Putamen (tissue), 1 donor: ENCODE measurements at places on chromosomes 16 and 17.

DNA sequence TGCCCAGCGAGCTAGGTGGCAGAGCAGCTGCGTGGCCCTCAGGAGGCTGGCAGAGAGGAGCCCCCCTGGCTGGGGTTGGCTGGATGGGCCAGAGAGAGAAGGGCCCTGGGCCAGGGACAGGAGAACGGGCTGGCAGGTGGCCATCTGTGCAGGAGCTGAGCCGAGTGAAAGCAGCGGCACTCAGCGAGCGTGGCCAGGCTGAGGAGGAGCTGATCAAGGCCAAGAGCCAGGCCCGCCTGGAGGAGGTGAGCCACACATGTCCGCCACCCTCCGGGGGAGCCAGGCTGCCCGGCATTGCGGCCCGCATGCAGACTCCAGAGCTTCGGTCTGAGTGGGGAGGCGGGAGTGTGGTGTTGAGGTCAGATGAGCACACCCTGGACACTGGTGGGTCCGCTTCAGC, 2.1 kb upstream of the RAC3 start:
- DNase-seq = no peak

- no peak for DNase-seq
Observed at GRCh38 chr16:2719328-2720063, 528 bp downstream of the PRSS27 start.

GRCh38 chr17:8141045-8141444, 11.2 kb downstream of the PER1 start:
- DNase-seq = no peak

- no peak for DNase-seq
Observed at GRCh38 chr16:54679531-54679930, 251.1 kb upstream of the IRX5 start.

- no peak for DNase-seq
Observed at GRCh38 chr17:59839651-59840328, 53.0 kb downstream of the TUBD1 start.

- no peak for DNase-seq
Observed at GRCh38 chr17:9229826-9230201, 208.5 kb downstream of the NTN1 start.

GRCh38 chr16:74709441-74709877, 8.8 kb upstream of the MLKL start:
- DNase-seq = peak; percentile 92

- no peak for DNase-seq
Observed at GRCh38 chr16:28603381-28604185, 6.3 kb downstream of the SULT1A1 start.

GRCh38 chr16:79597277-79598062, 3.1 kb downstream of the MAF start:
- DNase-seq = no peak

DNA sequence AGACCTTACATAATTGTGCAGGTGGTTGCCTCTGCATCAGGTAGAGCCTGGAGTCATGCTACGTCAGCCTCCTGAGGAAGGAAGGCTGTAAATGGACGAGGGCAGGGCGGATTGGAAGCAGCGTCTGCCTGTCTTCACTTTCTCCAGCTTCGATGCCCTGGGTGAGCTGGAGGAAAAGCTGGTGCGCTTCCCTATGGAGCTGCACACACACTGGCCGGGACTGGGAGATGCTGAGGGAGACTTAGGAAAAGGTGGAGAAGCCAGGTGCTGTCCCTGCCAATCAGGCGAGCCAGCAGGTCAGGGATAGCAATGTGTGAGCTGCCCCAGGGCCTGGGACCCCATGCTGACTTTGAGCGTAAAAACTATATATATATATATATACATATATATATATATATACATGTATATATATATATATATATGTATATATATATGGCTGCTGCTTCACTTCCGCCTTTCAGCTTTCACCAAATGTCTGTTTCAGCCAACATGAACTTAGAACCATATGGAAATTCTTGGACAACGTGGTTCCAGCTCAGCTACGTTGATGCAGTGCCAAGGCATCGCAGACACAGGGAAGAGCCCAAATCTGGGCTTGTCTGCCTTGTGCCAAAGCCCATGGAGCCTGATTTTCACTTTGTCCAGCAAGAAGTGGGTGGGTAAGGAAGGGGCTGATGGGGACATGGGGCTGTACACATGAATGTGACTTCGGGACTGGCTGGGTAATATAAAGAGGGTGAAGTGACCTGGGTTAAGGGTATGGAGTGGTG, 71.5 kb upstream of the NKD1 start:
- no peak for DNase-seq

- DNase-seq = no peak
Observed at GRCh38 chr17:9054126-9054975, 33.0 kb downstream of the NTN1 start.

GRCh38 chr17:32341141-32341856, 674 bp downstream of the C17orf75 start:
- peak; percentile 37 for DNase-seq

DNA sequence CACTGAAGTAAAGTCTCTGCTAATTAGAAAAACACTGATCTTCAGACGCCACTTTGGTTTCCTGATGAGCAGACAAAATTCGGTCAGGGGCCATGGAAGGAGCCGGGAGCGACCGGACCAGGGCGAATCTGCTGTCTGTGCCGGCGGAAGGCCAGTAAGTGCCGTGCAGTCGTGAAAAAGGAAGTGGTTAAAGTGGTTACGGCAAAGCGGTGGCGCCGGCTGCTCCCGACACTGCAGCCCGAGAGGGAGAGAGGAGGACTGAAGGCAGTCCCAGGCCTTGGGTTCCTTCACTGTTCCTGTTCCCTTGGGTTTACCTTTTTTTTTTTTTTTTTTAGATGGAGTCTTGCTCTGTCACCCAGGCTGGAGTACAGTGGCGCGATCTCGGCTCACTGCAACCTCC, 17.3 kb upstream of the HEXD start:
- no peak for DNase-seq

GRCh38 chr17:16486373-16487250, 5.4 kb downstream of the LRRC75A start:
- peak; percentile 28 for DNase-seq

- DNase-seq = no peak
Observed at GRCh38 chr17:76237859-76238313, 2.4 kb downstream of the RNF157 start.

DNA sequence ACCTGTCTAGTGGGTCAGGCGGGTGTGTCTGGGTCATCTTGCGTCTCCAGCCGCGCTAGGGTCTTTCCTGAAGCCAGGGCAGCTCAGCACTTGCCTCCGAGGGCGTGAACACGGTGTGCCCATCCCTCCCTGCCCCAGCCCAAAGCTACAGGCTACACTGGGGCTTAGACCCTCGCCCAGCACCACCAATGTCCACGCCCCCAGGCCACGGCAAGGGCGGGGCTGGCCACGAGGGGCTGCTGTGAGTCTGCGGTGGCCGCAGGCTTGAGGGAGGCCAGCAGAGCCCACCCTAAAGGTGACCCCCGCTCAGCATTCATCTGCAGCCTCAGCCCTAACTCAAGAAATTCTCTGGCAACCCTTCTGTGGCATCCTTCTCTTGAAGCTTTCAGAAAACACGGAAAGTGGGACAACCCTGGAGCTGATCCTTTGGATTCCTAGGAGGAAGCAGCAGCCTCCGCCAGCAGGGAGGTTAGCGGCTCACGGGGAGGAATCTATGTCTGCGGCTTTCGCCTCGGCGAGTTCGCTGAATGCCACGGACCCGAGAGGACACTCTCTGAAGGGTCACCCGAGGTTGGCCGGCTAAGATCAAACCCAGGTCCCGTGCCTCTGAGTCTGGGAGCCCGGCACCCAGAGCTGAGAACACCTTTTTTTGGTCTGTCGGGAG, 41.7 kb downstream of the TIMM22 start:
- no peak for DNase-seq

GRCh38 chr16:30813821-30814189, 26.8 kb upstream of the ZNF629 start:
- DNase-seq = no peak

- DNase-seq = no peak
Observed at GRCh38 chr16:26120729-26121128, 429.0 kb downstream of the HS3ST4 start.

DNA sequence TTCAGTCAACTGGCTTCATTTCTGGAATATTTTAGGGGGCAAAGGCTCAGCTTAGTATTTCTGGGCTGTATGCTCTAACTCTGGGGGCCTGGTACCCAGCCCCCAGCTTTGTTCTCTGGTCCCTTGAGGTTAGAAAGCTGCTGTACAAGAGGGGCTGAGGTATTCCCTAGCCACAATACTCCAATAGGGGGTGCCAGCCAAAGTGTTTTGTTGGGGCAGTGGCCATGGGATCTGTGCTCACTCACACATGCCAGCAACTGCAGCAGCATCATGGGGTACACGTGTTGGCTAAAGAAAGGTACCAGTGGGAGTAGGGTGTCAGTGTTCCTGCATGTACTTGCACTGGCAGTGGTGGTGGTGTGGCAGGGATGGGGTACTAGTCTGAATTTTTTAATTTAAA, 257.3 kb downstream of the CA10 start:
- DNase-seq = no peak

DNA sequence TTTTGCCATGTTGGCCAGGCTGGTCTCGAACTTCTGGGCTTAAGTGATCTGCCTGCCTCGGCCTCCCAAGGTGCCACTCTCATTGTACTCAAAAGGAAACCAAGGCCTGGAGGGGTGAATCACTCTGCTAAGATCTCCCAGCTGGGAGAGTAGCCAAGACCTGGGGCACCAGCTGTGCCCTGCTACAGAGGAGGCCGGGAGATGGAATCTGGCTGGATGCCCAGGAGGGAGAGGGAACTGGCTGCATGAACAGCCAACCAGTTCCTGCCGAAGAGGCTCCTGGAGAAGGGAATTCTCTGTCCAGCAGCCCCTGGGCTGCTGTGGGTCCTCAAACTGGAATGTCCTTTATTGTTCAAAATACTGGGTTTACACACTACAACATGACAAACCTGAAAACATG, 238.7 kb upstream of the CIBAR2 start:
- peak; percentile 87 for DNase-seq

DNA sequence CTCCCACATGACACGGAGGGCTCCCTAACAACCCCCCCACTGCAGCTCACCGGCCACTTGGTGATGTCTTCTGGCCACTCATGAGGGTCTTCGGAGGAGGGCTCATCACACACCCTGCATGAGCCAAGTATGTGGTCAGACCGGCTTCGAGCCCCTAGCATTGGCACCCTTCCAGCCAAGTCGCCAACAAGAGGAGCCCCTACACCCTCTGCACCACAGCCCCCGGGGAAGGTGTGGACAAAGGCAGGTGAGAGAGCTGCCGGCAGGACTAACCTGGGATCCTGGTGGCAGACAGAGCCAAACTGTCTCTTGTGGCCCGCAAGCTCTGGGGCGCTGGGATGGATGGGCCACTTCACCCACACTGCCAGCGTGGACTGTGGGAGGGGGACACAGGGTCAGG, 6.5 kb downstream of the SNRNP25 start:
- DNase-seq = no peak

- DNase-seq = no peak
Observed at GRCh38 chr16:49330562-49331201, 42.9 kb upstream of the C16orf78 start.

- no peak for DNase-seq
Observed at GRCh38 chr16:85844786-85845185, 45.3 kb downstream of the COX4I1 start.

GRCh38 chr17:39628655-39629493, 2.1 kb downstream of the PPP1R1B start:
- no peak for DNase-seq

DNA sequence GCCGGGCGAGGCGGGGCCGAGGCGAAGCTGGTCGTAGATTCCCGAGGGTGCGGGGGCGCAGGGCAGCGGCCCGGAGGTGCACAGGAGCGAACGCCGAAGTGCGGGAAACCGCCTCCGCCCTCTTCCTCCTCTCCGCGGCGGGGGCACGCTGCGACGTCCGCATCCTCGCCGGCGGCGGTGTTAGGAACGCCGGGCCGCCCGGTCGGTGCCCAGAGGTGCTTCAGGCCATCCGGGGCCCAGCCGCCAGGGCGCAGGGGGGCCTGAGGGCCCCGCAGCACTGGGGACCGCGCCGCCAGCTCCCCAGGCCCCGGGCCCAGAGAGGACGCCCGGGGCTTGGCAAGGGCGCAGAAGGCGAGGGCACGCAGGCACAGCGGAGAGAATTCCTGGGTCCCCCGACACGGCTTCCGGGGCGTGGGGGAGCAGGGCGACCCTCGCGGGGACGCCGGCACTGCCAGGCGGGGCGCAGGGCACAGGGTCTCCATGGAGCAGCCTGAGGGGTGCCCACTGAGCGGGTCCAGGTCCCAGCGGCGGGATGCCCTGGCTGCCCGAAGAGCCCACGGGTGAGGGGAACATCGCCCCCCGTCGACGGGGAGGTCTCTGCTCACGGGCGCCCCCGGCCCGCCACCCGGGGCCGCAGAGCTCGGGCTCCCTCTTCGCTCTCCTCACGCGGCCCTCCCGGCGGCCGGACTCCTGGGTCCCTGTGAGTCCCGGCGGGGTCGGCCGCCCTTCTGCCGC, 576 bp downstream of the EPOP start:
- DNase-seq = no peak
